Fibroblast of skin of left quadriceps (primary cell): ENCODE measurements at places on chromosomes 13 and 19.

DNA sequence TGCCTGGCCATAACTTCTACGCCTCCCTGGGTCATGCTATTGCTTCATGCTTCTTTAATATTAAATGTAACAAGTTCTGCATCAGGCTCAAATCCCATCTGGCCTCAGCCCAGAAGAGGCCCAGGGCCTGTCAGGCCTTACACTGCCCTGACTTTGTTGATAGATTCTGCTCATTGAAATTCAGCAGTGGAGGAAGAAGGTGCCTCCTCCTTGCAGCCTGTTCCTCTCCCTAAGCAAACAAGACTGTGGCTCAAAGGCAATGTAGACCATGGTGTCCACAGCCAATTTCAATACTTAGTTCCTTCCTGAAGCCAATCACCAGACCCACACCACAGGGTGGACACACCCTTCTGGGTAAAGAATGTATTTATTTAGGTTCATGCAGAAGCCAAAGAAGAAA lies 59.4 kb downstream of the LACC1 start:
- no peak for DNase-seq

- DNase-seq = no peak
These were observed 88.4 kb downstream of the DNAJC15 start for GRCh38 chr13:43111559-43112400.

DNA sequence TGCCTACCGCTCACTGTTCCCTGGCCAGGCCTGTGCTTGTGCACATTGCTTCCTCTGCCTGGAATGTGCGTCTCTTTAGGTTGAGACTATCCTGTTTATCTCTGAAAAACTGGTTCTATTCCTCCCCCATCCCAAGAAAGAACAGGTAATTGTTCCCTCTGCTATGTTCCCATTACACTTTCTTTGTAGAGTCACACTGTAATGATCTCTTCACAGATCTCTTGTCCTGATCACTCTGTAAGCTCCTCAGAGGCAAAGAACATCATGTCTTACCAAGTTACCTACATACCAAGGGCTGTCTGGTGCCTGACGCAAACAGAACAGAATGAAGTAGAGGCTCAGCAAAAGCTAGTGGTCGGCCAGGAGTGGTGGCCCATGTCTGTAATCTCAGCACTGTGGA lies 40.3 kb downstream of the SPRYD7 start:
- no peak for DNase-seq

GRCh38 chr13:31927219-31927653 lies 104.3 kb upstream of the FRY start:
- DNase-seq = no peak

DNA sequence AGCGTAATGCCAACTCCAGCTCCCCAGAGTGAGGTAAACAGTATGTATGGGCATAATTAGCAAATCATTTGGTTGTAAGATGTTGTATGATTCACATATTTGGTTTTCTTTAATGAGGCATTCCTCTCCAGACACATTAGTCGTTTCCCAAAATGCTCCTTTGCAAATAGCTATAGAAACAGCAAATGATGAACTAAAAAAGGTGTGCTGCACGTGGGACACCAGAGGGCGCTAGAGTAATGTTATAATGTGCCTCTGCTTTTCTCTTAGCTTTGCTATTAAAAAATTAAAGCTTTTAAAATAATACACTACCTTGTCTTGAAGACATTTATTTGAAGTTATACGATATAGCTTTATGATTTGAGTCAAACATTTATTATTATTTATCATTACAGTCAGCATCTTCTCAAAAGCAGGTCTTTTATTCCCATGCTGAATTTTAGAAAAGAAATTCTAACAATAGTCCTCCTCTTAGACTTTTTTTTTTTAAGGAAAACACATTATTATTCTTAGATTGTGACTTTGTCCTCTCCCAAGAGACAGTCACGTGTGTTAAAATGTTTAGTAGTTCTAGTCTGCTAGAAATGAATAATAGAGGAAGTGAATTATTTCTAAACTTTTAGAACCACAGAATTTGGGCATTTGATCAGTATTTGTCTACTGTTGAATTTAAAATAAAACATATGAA lies 121.6 kb upstream of the FRY start:
- peak; percentile 36 for DNase-seq

- no peak for DNase-seq
These were observed 32.3 kb downstream of the ATP7B start for GRCh38 chr13:51978796-51979556.

GRCh38 chr13:36965767-36966166 lies 33.4 kb downstream of the ALG5 start:
- peak; percentile 11 for DNase-seq

GRCh38 chr13:51534041-51534817 lies 50.0 kb upstream of the WDFY2 start:
- no peak for DNase-seq

DNA sequence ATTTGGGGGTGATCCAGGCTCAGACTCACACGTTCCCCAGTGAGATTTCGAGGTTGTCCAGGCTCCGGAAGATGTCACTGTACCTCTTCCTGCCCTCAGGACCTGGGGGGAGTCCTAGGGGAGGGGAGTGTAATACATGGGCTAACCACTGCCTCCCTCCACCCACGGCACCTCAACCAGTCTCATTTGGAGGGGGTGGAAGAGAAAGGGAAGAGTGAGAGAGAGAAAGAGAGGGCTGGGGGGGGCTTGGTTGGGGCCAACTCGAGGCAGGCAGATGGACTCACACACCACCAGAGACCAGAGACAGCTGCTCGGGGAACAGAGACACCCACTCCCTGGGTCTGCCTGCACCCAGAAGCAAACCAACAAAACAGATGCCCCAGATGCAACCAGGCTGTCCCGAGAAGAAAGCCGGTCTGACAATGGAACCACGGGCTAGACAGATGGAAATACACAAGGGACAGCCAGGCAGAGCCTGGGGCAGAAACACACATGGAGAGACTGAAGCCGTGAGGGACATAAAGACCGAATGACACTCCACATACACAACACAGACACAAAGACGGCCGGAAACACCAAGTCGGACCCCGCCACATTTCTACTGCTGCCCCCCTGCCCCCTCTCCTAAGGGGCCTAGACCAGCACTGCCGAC lies 825 bp downstream of the GMIP start:
- DNase-seq = no peak

DNA sequence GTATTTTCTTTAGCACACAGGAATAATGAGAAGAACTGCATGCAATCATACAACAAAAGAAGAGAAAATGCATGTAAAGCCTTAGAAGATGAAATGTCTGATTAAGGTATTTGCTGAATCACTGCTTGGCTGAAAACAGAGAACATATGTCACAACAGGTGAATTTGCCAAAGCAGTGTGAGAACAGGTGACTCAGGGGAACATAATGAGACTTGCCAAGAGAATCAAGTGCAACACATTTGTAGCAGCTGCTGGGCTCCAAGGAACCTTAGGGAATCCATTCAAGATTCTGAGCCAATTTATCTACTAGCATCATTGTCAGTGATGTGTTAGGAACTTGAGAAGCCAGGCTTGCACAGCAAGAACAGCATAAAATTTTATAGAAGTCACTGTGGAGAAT lies 273.1 kb downstream of the PCDH20 start:
- no peak for DNase-seq

DNA sequence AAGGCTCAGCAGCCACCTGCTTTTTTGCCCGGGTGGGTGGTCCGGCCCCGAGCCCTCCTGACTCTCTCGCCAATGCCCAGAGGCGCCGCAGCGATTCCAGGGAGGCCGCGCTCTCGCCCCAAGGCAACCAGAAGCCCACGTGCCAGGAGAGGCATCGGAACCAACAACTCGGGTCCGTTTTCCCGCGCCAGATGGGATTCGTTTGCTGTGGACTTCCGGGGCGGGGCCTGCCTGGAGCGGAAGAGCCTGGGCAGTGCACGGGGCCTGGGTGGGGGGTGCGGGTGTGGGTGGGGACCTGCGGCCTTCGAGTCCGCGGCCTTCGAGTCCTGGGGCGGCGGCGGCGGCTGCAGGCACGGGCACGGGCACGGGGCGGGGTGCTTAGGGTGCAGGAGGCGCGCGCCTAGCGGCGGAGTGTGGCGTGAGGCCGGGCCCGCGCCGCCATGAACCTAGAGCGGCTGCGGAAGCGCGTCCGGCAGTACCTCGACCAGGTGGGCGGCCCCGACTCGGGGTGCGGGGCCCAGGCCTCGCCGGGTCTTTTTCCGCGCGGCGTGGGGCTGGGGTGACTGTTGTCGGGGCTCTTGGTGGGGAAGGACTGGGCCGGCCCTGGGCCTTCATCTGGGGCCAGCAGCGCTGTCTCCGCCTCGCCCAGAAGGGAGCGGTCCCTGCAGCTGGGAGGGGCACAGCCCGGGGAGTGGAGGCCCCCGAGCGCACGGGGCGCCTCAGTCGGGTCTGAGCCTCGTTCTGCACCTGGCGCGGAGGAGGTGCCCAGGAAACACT lies at the start of gene CDC16:
Gene CDC16, plus strand, starts transcription at position 253 of the 777 bp plus-strand sequence. Its CDS starts 188 bp downstream, at position 441.
- peak; percentile 80 for DNase-seq

GRCh38 chr13:89897681-89898080 lies 1449.8 kb upstream of the MIR17HG start:
- no peak for DNase-seq

DNA sequence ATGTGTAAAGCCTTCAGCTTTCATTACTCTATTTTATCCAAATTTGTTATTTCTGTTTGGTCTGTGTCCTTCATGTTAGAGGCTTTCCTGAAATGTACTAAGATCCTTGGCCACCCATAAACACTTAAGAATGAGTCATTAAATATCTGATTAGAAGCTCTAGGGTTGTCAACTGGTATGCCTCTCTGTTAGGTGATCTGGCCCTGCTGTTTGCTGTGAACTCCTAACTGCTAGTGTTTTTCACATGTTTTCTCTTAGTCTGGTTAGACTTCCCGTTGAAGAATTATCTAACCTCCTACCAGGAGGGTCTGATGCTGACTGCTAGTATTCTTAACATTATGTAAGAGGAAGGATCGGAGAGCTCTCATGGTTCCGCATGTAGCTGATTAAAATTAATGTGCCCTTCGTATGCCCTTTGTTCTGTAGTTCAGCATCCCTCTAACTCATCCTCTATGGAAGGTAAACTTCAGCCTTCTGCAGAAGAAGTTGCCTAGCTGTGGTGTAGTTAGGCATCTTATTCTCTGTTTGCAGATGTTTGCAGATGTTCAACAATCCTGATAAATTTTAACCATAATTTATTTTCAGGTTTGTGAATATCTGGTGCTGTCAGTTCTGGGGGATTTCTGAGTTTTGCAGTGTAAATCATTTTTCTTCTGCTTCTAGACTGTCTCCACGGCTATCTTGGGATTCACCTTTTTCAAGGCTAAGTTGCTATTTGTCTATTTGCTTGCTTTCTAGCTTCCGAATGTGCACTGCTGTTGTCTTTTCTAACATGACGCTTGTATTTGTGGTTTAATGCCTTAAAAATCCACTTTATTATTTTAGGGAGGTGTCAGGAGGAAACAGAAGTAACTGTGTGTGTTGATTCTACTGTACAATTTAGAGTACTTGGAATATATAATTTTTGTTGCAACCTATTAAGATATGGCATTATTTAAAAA lies 207.2 kb upstream of the SPRY2 start:
- DNase-seq = no peak

GRCh38 chr13:29570051-29570654 lies 25.3 kb downstream of the SLC7A1 start:
- no peak for DNase-seq

GRCh38 chr19:46944918-46945628 lies 74.6 kb upstream of the NPAS1 start:
- peak; percentile 36 for DNase-seq

DNA sequence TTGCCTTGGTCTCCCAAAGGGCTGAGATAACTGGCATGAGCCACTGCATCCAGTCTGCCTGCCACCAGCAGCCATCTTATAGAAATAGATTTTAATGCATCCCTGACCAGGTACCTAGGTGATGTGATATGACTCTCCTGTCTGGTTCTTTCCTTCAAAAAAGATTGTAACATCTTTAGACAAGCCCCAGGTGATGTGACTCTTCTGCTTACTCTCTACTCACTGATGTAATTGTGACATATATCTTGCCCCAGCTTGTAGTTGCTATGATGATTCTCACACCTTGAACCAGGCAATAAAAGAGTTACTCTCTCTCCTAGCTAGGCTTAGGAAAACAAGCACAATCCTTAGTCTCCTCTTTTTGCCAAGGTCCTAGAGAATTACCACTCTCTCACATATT lies 30.6 kb upstream of the ZNF681 start:
- no peak for DNase-seq

DNA sequence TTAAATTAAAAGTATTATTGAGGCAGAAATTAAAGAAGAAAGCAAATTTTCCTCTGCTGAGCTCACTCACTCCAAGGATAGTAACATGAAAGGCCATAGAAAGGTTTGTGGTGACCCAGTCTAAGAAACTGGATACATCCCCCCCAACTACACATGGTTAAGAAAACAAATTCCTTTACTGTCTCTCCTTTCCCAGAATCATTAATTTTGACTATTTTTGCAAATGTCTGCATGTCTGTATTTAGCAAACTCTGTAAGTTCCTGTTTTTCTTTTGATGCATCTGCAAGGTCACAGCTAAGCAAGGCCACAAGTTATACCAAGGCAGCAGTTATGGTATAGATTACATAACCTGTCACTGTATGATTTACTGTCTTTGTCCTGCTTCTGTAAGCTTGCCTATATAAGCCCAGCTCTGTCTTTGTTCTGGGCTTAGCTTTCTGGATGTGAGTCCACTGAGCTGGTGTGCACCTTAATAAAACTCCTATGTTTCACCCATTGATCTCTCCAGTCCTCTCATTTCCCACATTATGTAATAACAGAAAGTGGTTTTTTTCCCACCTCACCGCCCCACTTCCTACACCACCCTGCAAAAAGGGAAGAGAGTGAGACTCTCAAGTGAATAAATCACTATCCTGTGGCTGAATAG lies 8.5 kb upstream of the ZNF83 start:
- DNase-seq = no peak

DNA sequence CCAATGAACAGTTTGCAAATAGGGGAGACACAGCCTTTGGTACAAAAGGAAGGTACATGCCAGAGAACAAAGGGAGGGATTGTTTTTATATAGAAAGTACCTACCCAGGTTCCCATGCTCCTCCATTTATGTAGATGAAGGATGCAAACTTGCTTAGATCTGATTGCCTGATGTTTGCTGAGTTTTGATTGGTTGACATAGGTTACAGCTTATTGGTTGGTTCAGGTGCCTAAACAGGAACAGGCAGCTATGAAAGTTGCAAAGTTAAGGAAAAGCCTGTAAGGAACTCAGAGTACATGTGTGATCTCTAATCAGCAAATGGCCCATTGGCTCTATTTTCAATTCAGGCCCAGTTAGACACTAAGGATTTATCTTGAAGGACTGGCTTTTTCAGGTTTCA lies 6.5 kb upstream of the NAA16 start:
- no peak for DNase-seq

DNA sequence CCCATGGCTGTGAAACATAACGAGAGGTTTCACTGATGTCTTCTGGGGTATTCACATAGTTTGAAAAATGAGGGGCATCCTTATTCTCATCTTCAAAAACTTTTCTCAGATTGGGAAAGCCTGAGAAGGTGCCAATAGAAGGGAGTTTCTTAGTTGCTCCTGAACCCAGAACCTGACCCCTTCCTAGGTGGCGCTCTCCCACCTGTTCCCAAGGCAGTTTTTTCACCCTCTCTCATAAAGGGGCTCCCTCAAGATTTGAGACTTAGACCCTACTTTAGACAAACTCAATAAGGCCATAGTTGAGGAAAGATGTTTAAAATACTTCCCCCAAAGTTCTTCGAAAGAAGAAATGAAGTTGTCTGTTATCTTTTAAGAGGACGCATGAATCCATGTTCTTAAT lies 142.2 kb downstream of the FGF9 start:
- no peak for DNase-seq
